Activated T-helper 2 cell treated with anti-CD3 and anti-CD28 coated beads, Interferon-gamma antibody, Interleukin-2, Interleukin-4, amounts not matched to agents 10 μg/mL and 5 μg/mL and 100 μg/mL, durations not matched to agents 14 hours and 24 hours and 36 hours (primary cell): ENCODE measurements at places on chromosomes 6 and 20. TPM values are rescaled to one million over a fixed set of nuclear protein-coding genes. Genes with fewer than 3 reads are reported as not detected.
A peak's percentile ranks its signal among the peaks of the same experiment; 100 is the strongest.

Gene BTNL2
- total RNA-seq: not detected in 2 replicates

Gene NR2E1
- total RNA-seq: not detected in 2 replicates

Gene GNMT
- total RNA-seq: 0.62 and 0.69 TPM in 2 replicates

Gene CLPSL2
- total RNA-seq: not detected in 2 replicates

DNA sequence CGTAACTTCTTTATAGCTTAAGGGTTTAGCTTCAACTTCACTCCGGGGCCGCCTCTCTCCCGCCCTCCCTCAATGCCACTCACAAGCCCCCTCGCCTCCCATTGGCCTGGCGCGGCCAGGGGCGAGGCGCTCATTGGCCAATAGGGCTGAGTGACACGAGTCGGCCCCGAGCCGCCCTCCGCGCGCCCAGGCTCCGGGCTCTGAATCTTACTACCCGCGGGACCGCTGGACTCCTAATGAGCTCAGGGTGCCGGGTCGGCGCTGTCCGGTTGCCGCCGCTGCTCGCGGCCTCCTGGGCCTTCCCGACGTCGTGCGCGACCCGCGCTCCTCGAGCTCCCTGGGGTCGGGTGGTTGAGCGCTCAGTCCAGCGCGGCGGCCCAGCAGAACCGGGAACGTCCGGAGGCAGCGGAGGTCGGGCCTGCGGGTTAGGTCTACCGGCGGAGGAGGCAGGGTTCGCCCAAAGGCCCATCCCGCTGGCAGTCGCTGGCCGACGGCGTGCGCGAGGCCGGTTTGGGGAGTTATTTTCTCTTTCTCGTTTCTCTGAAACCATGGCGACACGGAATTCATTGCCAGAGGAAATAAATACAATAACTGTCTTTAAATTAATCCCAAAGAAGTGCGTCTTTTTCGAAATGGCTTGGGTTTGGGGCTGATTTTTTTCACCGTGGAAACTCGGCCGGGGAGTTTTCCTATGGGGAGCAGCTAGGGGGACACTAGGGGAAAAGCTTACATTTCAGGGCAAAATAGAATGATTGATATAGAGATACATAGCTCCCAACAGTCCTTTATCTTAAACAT, at the start of gene SIM1:
Gene SIM1, minus strand, starts transcription at position 19 of the 798 bp plus-strand sequence. CDS start 1,453 bp downstream, outside the sequence.
- no peak for DNase-seq
- H3K36me3 ChIP-seq: peaks cover 19% of the 10 kb centered on the region
- peaks cover 25% of the 10 kb centered on the region for H3K4me1 ChIP-seq
- H3K4me3 ChIP-seq: no peak within 1 kb of the TSS

DNA sequence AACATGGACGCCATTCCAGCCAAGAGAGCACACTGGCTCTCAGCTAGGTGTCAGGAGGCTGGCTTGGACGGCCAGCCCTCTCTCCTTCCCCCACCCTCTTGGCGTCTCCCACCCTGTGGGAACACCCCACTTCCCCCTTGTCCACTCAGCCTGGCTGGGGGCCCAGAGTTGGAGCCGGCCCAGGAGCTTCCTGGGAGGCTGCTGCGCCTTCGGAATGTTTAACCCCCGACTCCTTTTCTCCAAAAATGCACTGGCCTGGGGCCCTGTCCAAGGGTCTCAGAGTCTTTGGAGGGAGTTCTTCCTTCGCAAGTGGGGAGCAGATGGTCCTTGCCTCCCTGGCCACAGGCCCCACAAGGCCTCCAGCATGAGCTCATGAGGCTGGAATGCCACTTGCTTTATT, 4.1 kb downstream of the ADAM33 start:
- no peaks in the 10 kb centered on the region for H3K36me3 ChIP-seq
- H3K27me3 ChIP-seq: peaks cover 51% of the 10 kb centered on the region
- no peak overlapping the region for H3K4me3 ChIP-seq
- DNase-seq: no peak
- no peak overlapping the region for H3K27ac ChIP-seq

DNA sequence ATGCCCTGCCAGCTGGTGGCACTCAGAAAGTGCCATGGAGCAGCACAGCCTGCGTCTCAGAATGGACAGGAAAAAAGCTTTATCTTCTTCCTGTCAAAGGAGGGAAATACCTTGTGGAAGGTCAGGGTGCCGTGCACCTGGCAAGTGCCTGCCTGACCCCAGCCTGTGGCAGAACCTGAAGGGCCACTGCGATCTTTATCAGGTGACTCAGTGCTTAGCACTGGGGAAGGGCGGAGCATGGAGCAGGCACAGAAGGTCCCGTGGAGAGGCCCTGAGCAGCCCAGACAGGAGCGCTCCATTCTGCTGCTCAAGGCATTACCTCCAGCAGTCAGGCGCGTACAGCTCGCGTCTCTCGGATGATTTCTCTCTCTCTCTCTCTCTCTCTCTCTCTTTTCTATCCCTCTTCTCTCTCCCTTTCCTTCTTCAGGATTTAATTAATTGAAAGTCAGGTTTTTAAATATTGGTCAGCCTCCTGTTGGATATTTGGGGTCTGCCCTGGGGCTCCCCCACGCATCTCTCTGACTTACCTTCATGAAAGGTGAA, 31.7 kb downstream of the FOXC1 start:
- no peaks in the 10 kb centered on the region for H3K27me3 ChIP-seq
- H3K27ac ChIP-seq: no peak overlapping the region
- no peaks in the 10 kb centered on the region for H3K4me1 ChIP-seq

DNA sequence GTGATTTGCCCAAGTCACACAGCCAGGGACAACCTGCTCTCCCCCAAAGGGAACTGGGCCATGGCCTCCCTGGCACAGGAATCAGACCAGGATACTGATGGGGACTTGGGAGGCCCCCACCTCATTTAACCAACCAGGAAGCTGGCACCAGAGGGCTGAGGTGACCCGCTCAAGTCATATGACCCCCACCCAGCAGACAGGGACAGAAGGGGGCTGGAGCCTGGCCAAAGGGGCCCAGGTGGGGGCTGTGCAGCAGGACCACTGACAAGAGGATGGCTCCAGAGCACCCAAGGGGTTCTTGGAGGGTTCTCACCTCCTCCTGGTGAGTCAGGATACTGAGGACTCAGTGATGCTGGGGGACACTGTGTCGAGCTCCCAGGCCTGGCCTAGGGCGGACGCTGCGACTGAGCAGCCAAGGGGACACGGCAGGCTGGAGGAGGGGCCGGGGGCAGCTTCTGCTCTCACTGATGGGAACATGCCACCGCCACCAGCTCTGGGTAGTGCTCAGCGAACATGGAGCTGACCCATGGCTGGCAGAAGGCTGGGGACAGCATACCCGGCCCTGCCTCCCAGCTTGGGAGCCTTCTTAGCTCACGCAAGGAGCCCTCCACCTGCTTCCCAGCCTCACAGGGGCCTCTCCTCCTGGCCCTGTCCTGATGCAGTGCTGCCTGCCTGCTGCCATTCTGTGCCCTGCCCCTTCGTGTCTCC, 1.2 kb downstream of the CST7 start:
- peak overlapping the region; percentile 96 for H3K27ac ChIP-seq
- DNase-seq: no peak
- peaks cover 63% of the 10 kb centered on the region for H3K4me1 ChIP-seq
- H3K27me3 ChIP-seq: no peaks in the 10 kb centered on the region
- H3K36me3 ChIP-seq: peaks cover 82% of the 10 kb centered on the region

DNA sequence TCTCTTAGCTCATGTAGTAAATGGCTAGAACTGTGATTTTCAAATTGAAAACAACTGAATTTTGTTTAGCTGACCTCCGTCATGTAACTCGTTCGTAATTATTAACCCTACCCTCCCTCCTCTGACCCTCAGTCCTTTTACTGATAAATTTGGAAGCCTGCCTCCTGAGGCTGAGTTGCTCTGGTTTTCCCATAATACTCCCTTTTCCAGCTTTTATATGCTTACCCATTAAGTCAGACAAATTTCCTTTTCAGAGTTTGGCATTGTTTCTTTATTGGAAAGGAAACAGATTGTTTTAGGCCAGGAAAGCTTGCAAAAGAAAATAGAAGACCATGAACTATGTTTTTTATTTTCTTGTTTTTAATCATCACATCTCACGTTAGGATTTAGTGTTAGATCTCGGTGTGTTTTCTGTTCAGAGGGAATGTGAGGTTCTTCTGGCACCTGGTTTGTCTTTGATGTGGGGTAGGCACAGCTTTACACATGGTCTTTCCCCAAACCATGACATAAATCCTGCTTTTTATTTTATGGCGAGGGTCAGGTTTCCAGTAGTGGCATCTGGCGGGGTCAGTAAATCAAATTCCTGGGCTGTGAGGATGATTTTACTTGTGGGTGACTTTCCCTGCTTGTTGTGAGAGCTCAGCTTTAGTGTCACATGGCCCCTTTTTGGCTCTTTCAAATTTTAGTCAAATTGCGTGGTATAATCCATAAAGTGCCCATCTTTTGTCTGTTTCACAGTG, 24.5 kb downstream of the PLCB4 start:
- H3K27ac ChIP-seq: no peak overlapping the region
- H3K36me3 ChIP-seq: no peaks in the 10 kb centered on the region
- H3K27me3 ChIP-seq: no peaks in the 10 kb centered on the region
- H3K4me3 ChIP-seq: no peak overlapping the region
- no peaks in the 10 kb centered on the region for H3K4me1 ChIP-seq
- DNase-seq: no peak

- H3K27ac ChIP-seq: no peak within 1 kb of the TSS
- no peak within 1 kb of the TSS for H3K4me3 ChIP-seq
- H3K27me3 ChIP-seq: no peaks in the 10 kb centered on the region
- no peaks in the 10 kb centered on the region for H3K36me3 ChIP-seq
- DNase-seq: no peak
Measured at GRCh38 chr6:152750694-152751093, at the start of gene VIP. TSS of gene VIP (plus strand) at chr6:152750797. CDS start at chr6:152752178, 1,381 bp downstream.

DNA sequence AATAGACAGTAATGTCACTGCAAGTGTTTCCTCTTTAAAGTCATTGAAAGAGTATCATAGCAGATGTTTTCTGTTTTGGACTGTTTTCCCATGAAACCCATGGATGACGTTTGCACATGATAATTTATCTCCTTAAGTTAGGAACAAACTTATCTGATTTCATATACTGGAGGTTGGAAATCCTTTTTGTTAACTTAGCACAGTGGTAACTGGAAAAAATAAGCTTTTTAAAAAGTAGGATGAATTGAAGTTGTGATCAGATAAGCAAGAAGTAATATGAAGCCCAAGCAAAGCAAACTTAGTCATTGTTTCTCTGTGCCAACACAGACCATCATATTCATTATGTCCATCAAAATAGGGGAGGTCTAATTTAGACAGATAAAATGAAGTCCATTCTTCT, 61.6 kb downstream of the PLCB4 start:
- H3K27ac ChIP-seq: no peak overlapping the region
- no peak for DNase-seq
- H3K36me3 ChIP-seq: no peaks in the 10 kb centered on the region
- no peak overlapping the region for H3K4me3 ChIP-seq

DNA sequence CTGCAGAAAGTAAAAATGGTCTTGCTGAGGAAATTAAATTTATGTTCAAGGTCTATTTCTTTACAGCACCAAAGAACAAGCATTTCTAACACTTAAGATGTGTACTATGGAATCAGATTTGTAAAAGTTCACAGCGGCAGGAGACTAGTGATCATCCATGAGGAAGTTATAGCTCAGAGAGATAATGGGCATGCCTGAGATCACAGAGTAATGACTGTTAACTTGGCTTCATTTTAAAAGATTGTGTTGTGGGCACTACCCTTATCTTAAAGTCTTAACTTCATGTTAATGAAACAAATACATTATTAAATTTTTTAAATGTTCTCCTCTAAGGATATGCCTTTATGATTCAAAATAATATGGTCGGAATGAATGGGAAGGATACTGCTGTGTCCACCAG, 168.6 kb downstream of the GMPR start:
- H3K4me1 ChIP-seq: peaks cover 46% of the 10 kb centered on the region
- no peak overlapping the region for H3K27ac ChIP-seq
- H3K4me3 ChIP-seq: no peak overlapping the region

DNA sequence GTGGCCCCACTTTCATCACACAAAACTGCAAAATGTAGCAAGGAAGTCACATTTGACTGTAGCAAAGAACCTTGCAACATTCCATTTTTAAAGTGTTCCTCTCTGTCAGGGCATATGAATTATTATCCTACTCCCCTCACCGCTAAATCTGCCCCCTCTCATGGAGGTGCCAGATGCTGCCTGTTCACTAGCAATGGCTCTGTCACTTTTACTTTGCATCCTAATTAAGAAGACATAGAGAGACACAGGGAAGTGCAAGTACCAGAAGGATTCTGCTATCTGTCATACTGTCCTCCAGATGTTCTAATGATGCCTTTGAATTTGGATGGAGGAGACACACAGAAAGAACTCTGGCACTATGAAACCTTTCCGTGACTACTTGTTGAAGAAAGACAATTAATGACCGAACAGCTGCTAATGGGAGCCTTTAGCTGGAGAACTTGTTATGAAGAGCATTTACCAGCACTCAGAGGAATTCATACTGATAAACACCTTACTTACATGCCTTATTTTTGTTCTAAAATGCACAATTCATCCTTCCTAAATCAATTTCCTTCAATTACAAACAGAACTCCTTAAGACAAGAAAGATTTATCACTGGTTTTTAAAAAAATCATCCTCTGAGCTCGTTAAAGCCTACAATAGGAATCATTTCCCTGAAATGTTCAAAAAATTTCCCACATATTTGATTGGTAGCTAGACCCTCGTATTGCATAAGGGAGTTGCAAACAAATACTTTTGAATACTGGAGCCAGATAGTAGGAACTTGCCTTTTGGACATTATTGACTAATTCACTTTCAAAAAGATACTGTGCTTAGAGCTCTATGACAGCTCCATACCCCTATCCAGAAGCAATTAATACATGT, 292.6 kb downstream of the UBE3D start:
- H3K4me3 ChIP-seq: no peak overlapping the region
- no peaks in the 10 kb centered on the region for H3K27me3 ChIP-seq
- H3K36me3 ChIP-seq: no peaks in the 10 kb centered on the region
- no peaks in the 10 kb centered on the region for H3K4me1 ChIP-seq
- DNase-seq: no peak

DNA sequence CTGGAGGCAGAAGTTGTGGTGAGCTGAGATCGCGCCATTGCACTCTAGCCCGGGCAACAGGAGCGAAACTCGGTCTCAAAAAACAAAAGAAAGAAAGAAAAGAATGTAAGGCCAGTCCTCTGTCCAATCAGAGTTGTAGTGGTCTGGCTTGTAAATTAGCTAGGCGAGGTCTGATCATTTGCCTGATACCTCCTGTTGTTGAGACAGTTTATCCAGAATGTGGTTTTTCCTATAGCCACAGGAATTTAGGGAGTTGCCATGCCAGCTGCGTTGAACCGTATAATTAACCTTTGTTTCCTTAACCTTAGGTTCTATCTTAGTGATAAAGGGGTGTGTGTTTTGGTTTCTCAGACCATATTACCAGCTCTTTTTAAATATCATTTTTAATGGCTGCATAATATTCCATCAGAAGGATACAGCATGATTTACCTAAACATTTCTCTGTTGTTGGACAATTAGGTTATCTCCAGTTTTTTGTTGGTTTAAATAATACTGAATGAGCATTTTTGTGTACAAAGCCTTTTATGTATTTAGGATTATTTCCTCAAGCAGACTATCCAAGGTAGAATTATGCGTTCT, 11.7 kb upstream of the PPARD start:
- no peak for DNase-seq
- H3K4me1 ChIP-seq: peaks cover 27% of the 10 kb centered on the region
- peaks cover 1% of the 10 kb centered on the region for H3K27me3 ChIP-seq
- H3K4me3 ChIP-seq: no peak overlapping the region
- no peak overlapping the region for H3K27ac ChIP-seq
- peaks cover 42% of the 10 kb centered on the region for H3K36me3 ChIP-seq

GRCh38 chr6:153436351-153436750, 305.3 kb upstream of the RGS17 start:
- no peaks in the 10 kb centered on the region for H3K4me1 ChIP-seq
- no peaks in the 10 kb centered on the region for H3K27me3 ChIP-seq
- H3K4me3 ChIP-seq: no peak overlapping the region
- H3K27ac ChIP-seq: no peak overlapping the region
- DNase-seq: no peak
- H3K36me3 ChIP-seq: no peaks in the 10 kb centered on the region

- H3K27ac ChIP-seq: no peak overlapping the region
- H3K4me3 ChIP-seq: no peak overlapping the region
- no peak for DNase-seq
- no peaks in the 10 kb centered on the region for H3K27me3 ChIP-seq
- no peaks in the 10 kb centered on the region for H3K4me1 ChIP-seq
Measured at GRCh38 chr6:152401978-152402377, 235.2 kb downstream of the SYNE1 start.
